ENCODE measurements at places on chromosomes 1 and 21.

DNA sequence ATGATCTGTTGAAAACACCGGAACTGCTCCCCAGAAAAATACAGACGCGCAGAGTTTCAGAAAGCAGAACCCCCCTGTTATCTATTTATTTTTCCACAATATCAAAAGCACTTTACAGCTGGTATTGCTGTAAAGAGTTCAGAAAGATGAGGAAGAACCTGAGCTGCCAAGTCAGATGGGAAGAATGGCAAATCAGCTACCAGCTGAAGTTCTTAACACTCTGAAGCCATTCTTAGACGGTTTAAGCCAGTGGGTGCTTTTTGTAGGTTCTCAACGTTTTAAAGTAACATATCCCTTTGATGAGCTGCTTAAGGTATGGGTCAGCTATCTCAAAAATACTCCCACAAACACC lies 714 bp upstream of the AKIRIN1 start:
- no peak for DNase-seq

GRCh38 chr1:3372317-3372716 lies 82.1 kb upstream of the ARHGEF16 start:
- DNase-seq = no peak

GRCh38 chr1:84433258-84434080 lies 35.2 kb downstream of the DNASE2B start:
- no peak for DNase-seq

DNA sequence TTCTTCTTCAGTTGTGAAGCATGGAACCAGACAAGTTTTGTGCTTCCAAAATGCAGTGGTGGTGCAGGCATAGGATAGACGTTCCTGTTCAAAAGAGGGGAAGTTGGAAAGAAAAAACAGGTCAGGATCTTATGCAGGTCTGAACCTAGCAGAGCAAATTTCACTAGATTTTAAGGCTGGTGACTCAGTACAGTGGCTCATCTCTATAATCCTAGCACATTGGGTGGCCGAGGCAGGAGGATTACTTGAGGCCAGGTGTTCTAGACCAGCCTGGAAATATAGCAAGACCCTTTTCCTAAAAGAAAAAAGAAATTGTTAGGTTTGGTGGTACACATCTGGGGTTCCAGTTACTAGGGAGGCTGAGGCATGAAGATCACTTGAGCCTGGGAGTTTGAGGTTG lies 88.1 kb downstream of the OBSCN start:
- no peak for DNase-seq

GRCh38 chr1:56655991-56656613 lies 11.0 kb downstream of the PRKAA2 start:
- DNase-seq = no peak

DNA sequence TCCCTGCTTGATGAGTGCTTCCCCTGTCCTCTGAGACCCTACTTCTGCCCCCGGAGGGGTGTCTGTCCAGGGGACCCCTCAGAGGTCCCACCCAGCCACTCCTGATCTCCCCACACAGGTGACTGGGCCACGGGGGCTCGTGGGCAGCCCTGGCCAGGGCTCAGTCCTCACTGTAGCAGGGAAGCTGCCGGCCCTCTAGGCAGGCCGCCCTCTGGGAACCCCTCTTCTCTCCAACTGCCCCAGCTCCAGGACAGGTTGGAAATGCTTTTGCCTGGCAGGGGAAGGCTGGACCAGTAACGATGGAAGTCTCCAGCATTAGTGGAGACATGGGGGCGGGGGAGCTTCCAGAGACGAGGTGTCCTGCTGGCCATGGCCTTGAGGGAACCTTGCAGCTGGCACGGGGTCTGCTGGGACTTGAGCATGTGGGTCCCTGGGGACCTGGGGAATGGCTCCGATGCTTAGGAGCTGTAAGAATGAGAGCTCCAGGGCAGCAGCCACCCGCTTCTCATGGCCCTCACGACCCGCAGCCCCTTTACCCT lies 3.1 kb upstream of the FNDC10 start:
- no peak for DNase-seq

GRCh38 chr1:36863500-36863899 lies 170.8 kb downstream of the GRIK3 start:
- no peak for DNase-seq

All from stimulated activated CD8-positive, alpha-beta memory T cell treated with anti-CD3 and anti-CD28 coated beads, Interleukin-12 subunit alpha, Interleukin-12 subunit beta, amount 100 ng/mL, for 4 hours (primary cell).